ENCODE measurements at places on chromosomes 2 and 18.

GRCh38 chr2:7765236-7765635 lies 848.0 kb downstream of the RNF144A start:
- DNase-seq: no peak
- no peak overlapping the region for H3K27ac ChIP-seq
- H3K27me3 ChIP-seq: no peaks in the 10 kb centered on the region
- peaks cover 2% of the 10 kb centered on the region for H3K36me3 ChIP-seq
- H3K4me1 ChIP-seq: no peaks in the 10 kb centered on the region

- H3K36me3 ChIP-seq: peaks cover 2% of the 10 kb centered on the region
- no peak overlapping the region for H3K4me3 ChIP-seq
- H3K27ac ChIP-seq: no peak overlapping the region
Observed at GRCh38 chr2:133393895-133394294, 174.4 kb downstream of the NCKAP5 start.

DNA sequence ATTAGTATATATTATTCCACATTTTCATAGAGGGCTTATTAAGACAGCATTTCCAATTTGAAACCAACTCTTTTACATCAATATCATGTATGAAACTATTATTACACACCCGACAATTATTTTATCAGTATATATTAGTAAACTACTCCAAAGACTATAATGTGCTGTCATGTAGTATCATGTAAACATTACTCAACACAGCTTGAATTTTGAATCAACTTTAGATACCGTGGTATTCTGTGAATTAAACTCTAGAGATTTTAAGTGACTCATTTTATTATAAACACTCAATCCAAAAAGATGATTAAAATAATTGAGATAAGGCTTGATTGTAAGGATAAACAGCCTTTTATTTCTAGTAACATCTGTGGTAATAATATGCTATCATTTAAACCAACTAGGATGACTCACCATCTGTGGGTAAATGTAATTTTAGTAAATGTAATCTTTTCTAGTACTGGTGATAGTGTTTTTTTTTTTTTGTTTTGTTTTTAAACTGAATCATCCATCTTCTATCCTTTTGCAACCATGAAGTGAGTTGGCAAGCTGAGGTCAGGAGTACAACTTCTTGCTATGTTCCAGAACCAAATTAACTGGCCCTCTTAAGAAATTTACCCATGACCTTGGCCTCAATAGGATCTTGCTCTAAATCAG lies 144.3 kb upstream of the SMAD7 start:
- H3K27me3 ChIP-seq: no peaks in the 10 kb centered on the region
- H3K27ac ChIP-seq: peak overlapping the region; percentile 65
- H3K36me3 ChIP-seq: peaks cover 15% of the 10 kb centered on the region

GRCh38 chr2:167860082-167860481 lies 387.3 kb downstream of the STK39 start:
- H3K27me3 ChIP-seq: no peaks in the 10 kb centered on the region
- H3K4me3 ChIP-seq: no peak overlapping the region
- H3K36me3 ChIP-seq: peaks cover 1% of the 10 kb centered on the region
- H3K27ac ChIP-seq: no peak overlapping the region
- peaks cover 29% of the 10 kb centered on the region for H3K4me1 ChIP-seq

DNA sequence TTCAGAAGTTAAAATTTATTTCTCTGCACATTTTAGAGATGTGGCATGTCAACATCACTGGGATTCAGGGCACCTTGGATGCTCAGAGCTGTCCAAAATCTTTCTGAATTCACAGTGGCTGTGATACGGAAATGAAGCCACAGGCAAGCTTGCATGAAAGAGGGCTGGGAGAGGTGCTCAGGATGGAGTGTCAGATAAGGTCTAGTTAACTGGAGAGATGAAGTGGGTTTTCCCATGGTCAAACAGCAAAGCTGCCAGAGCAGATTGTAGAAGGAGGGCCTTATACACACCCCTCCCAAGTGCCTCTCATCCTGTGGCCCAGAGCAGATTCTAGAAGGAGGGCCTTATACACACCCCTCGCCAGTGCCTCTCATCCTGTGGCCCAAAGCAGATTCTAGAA lies 286.8 kb upstream of the PXDN start:
- H3K4me1 ChIP-seq: peaks cover 3% of the 10 kb centered on the region
- H3K36me3 ChIP-seq: no peaks in the 10 kb centered on the region
- no peak overlapping the region for H3K27ac ChIP-seq
- no peak overlapping the region for H3K4me3 ChIP-seq

DNA sequence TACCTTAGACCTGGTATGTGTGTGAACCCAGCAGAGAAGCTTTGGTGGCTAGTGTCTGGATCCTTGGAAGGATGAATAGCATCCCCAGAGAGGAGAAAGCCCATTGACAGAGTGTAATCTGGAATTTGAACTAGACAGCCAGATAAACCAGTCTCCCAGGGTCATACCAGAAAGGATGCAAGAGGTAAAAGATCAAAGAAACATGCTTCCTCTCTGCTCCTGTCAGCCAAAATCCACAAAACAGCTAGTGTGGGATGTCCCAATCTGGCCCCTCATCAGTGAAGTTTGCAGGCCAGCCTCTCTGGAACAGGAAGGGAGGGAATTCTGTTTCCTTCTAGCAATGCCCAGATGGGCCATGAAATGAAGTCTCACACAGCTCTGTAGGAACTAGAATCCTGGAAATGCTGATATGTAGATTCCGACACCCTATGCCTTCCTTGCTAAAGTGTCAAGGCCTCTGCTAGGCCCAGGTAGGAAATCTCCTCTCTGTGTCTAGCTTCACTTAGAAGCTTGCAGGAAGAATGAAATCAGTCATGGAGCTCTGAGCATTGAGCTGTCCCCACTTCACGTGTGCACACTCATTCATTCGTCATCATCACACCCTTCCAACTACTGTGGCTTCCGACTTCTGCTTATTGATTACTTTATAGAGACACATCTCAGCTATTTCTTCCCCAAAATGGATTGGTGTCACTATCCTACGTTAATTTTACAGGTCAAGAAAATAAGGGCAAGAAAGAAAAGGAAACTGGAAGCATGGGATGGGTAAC lies 38.0 kb downstream of the EVA1A start:
- no peaks in the 10 kb centered on the region for H3K27me3 ChIP-seq
- no peak overlapping the region for H3K4me3 ChIP-seq
- H3K27ac ChIP-seq: no peak overlapping the region
- H3K36me3 ChIP-seq: peaks cover 18% of the 10 kb centered on the region

Measured in chondrocyte (in vitro differentiated cells).